ENCODE measurements at places on chromosomes 4 and X.

DNA sequence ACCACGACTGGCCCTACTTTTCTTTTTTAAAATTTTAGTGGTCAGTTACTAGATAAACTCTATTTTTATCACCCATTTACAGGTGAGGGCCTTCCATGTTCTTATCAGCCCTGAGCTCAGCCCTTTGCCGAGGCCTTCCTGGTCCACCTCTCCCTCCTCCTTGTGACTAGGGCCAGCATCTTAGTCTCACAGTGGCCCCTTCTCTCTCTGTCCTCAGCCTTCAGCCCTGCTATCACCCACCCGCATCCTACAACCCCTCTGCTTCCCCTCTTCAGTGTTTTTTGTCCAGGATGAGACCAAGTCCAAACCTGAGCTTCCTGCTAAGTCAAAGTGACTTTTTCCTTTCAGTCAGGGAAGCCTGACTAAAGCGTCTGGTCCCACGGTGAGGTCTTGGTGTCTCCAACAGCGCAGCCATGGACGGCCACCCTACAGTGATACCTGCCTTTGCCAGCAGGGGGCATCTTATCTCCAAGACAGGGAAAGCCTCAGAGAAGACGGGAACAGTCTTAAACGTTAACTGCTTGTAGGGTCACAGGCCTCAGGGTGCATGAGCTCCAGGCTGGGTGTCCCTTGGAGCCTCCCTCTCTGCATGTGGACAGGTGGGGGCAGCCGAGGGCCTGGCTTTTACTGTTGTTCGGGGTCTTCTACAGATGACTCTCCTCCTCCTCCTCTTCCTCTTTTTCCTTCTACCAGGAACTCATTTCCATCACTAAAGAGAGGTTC lies 11.7 kb upstream of the GAGE10 start:
- peak; percentile 16 for DNase-seq

- DNase-seq, result no peak
These were observed 18.5 kb downstream of the CPZ start for GRCh38 chr4:8610858-8611616.

GRCh38 chr4:125572601-125573000 lies 257.8 kb downstream of the FAT4 start:
- DNase-seq, result no peak

- DNase-seq, result no peak
These were observed 140.9 kb downstream of the EFHC2 start for GRCh38 chrX:44202596-44202995.

All from NCI-H2081 (cell line).